Inflammatory macrophage treated with lipopolysaccharide for 1 hour (primary cell): ENCODE measurements at places on chromosomes 11 and 22.
A peak's percentile ranks its signal among the peaks of the same experiment; 100 is the strongest.

DNA sequence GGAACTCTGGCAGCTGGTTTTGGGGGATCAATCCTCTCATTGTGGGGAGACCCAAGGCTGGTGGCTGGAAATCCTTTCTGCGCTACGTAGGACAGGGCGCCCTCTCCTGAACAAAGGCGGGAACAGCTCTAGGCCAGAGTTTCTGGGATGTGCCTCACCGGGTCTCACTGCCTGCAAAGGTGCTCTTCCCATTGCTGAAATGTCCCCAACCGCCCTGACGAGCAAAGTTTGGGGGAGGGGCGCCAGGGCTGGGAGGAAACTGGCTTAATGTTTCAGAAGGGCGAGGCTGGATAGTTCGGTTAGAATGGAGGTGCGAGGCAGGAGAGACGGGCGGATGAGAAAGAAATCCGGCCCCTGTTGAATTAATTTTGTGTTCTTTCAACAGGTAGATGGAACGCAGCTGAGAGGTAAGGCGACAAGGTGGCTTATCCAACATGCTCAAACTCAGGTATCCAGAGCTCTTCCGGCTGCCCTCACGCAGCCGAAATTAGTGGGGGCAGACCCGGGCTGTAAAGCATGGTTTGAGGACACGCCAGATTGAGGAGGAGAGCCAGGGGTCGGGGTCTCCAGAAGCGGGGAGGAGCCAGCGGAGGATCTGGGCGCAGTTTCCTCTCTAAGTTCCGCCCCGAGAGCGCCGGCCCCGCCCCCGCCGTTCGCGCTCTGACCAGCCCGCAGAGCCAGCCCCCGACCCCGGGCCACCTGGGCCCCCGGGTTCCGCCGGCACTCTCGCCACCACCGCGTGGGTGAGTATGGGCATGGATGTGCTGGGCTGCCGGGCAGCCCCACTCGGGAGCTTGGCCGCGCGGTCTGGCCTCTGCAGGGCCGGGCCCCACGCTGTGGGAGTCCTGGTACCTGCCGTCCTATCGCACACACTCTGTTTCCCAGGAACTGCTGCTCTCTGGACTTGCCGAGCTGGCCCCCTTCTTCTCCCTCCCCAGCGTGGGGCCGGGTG, at the start of gene PGAP2:
TSS of gene PGAP2 (plus strand) at position 652 of the 952 bp plus-strand sequence. CDS start 2,700 bp downstream, outside the sequence.
- peak; percentile 79 for DNase-seq

GRCh38 chr11:102794382-102794781, 3.6 kb downstream of the MMP1 start:
- peak; percentile 74 for DNase-seq

GRCh38 chr11:101459020-101459419, 124.8 kb downstream of the TRPC6 start:
- no peak for DNase-seq

DNA sequence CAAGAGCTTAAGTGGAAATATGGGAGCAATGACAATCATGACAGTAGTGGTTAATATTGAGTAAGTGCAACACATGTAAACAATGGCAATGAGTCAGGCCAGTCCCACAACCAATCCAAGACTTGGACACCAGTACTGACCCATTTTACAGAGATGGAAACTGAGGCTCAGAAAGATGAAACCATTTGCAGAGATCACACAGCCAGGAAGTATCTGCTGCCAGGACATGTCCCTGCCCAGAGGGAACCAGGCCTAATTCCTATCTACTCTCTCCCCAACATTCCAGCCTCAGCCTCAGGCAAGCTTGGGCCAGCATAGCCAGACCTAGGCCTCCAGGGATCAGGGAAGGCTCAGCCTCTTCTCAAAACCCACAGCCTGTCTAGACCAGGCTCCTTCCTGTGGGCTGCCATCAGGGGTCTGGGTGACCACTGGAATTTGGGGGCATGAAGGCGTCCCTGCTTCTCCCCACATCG, 395.1 kb downstream of the MN1 start:
- DNase-seq: no peak

DNA sequence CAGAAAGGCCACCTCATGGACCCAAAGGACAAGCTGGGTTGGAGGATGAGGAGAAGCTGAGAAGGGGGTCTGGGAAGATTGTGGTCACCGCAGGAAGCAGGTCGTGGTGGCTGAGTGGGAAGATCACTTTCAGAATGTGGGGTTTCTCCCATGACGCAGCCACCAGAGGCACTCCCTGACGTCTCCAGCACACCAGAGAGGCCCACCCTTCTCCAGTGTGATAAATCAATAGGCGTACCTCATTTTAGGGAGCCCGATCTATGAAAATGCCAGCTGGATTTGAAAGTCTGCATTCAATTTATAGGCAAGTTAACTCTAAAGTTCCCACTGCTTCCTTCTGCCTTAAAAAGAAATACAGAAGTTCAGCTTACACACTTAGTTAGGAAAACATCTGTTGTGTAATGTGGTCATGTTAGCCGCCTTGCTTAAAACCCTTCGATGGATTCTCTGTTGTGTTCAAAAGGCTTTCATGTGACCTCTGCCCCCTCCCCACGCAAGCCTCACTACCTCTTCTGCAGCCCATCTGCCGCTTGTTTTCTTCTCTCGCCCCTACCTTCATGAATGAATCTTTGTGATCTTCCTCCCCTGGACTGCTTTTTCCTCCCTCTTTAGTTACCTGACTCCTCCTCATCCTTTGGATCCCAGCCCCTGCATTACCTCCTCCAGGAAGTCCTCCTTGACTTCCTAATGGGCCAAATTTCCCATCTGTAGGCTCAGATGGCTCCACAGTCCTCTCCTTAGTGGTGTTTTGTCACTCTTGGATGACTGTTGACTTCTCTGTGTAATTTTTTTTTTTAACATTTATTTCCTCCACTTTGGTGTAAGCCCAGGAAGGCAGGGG, 10.7 kb downstream of the TSPAN18 start:
- DNase-seq: peak; percentile 50

DNA sequence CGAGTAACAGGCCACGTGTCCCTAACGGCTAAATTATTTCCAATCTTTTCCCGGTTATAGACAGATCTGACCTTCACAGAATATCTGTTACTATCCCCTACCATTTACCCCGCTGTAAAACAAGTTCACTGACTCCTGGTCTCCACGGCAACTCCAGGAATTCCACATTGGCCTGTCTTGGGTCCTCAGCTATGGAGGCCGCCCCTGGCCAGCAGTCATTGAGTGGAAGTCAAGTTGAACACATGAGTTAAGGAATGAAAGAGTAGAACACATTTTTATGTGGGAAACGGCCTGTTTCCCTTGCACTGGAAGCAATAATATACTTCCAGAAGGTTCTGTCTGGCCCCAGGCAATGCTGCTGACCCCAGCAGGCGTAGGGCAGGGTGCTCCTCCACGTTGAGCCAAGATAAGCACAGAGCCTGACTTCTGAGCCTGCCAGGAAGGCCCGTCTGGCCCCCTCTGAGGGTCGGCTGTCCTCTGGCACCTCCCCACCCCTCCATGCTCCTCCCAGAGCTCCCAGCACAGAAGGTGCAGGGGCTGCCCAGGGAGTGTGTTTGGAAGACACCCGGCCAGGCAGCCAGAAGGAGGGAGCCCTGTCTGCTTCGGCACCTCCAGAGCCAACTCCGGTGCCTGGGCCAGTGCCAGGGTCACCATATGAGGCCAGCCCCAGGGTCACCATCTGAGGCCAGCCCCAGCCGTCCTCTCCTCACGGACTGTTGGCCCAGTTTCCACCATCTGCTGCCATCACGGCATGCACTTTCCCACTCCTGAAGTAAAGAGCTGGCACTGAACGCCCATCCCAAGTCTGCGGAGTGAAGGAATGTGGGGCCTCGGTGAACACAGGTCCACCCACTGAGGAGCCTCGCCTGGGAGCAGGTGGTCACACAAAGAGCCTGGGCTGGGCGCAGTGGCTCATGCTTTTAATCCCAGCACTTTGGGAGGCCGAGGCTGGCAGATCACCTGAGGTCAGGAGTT, 813.2 kb downstream of the BRD1 start:
- no peak for DNase-seq

- DNase-seq: no peak
These were observed 62.7 kb upstream of the KIRREL3 start for GRCh38 chr11:127063241-127063640.

GRCh38 chr11:12111549-12112520, 1.4 kb downstream of the MICAL2 start:
- DNase-seq: no peak

DNA sequence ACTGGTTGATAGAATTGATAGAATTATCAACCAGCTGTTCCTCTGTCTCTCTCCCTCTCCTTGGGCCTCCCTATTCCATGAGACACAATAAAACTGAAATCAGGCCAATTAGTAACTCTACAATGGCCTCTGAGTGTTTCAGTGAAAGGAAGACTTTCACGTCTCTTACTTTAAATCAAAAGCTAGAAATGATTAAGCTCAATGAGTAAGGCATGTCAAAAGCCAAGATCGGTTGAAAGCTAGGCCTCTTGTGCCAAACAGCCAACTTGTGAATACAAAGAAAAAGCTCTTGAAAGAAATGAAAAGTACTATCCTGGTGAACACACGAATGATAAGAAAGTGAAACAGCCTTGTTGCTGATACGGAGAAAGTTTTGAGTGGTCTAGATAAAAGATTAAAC, 16.6 kb downstream of the PIH1D2 start:
- no peak for DNase-seq

DNA sequence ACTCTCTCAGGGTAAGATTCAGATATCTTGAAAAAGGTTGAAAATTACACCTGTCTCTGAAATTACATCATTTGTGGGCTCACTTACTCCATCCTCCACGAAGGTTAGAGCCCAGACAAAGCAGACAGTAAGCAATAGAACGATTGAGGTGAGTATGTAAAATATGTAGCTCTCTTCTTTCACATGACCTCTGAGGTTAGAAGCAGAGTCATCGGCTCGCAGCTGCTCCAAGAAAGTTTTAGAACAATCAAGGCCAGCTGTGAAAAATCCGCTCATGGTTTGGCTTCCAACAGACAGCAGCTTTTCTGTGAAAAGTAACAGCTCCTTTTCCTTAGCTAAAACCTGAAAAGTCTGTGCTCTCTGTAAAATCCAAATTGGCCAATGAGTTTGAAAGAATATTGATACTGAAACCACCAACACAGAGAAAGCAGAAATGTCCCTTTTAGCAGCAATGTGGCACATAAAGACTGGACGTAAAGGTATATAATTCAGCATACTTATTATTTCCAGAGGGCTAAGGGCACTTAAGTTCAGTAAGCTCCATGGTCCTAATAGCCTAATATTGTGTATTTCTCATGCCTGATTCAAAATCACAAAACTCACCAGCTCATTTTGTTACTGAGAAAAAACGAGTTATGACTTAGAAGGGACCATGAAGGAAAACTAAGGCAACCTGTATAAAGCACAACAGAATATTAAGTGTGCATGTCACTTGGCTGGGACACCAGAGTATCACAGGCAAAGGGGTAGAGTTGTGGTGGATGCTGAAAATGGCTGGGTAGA, 78.2 kb downstream of the FAM76B start:
- DNase-seq: no peak
